NCI-H1105 (cell line): ENCODE measurements at places on chromosomes 11 and 22.

DNA sequence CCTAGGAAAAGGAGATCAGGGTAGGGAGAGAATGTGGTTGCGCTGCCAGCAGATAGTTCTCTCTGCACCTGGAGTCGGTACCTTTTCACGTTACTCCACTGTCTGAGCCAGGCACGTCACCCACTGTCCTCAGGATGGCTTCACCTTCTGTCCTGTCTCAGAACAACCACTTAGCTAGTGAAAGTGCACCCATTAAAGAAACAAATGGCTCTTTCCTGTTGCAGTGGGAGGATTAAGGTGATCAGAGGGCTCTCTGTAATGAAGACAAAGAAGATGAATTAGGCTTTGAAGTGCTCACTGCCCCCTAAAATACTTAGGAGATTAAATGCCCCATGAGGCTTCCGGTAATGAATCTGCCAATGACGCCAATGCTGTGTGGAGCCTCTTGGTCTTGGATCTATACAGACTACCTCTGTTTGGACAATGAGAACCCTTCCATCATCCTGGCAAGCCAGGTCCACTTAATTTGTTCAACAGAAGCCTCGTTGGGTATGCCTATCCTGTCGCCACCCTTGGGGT, 113.7 kb downstream of the INSC start:
- DNase-seq = no peak

GRCh38 chr22:35684270-35684700, 33.4 kb upstream of the APOL5 start:
- no peak for DNase-seq

DNA sequence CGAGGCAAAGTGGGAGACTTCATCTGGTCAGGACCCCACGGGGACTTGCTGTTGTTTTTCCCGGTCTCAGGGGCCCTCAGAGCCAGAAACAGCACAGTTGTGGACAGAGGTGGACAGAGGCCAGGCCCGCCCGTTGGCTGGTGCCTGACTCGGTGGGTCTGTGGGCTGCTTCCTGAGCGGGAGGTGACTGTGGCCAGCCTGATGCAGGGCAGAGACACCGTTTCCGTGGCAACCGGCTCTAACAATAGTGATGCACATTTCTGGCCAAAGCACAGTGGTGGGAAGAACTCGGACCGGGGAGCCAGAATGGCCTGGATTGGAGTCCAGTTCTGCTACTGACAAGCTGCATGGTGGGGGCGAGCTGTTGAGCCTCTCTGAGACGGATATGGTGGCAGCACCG, 58.7 kb upstream of the ATXN10 start:
- no peak for DNase-seq

DNA sequence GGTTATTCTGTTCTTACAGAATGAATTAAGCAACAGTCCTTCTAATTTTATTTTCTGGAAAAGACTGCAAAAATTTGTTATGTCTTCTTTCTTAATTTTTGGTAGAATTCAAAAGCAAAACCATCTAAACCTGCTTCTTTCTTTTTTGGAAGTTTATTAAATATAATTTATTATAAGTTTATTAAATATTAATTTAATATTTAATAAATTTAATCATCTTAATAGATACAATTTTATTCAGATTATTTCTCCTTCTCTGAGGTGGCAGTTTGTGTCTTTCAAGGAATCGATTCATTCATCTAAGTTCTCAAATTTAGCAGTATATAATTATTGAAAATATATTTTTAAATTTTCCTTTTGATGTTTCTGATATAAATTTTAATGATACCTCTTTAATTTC, 837.5 kb upstream of the LRRC4C start:
- DNase-seq = no peak

DNA sequence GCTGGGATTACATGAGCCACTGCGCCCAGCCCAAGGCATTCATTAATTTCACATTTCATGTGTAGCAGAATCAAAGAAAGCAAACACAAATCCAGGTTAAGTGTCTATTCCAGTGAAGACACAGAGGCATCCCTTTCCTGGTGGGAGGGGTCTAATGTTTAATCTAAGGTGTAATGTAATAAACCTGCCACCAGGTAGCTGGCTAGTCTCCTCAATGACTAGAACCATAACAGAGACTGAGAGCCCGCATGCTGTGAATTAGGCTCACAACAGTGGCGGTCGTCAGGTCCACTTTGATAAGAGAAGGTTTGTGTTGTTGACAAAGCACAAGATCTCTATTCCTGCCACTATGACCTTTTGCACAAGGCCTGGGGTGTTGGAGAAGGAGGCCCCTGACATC, 64.2 kb upstream of the ADA2 start:
- DNase-seq = no peak

- no peak for DNase-seq
Measured at GRCh38 chr11:69636512-69637197, 4.3 kb upstream of the CCND1 start.

- DNase-seq = peak; percentile 86
Measured at GRCh38 chr11:81995889-81996288, 737.8 kb downstream of the FAM181B start.

DNA sequence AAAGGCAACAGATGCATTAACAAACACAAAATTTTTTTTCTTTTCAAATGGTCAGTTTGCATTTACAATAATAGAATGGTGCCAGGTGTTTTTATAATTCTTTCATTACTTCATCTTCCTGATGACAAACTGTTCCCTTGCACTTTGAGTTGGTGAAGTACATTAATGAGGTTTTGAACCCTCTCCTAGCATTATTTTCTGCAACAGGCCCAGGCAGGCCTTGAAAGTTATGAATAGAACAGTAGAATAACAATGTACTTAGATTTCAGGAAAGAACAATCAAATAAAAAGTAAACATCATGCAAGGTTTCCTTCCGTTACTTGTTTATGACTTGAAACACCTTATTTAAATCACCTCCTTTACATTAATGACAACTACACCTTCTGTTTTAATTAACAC, 9.6 kb downstream of the BTG4 start:
- peak; percentile 14 for DNase-seq

GRCh38 chr11:13776134-13776815, 107.8 kb downstream of the FAR1 start:
- no peak for DNase-seq

DNA sequence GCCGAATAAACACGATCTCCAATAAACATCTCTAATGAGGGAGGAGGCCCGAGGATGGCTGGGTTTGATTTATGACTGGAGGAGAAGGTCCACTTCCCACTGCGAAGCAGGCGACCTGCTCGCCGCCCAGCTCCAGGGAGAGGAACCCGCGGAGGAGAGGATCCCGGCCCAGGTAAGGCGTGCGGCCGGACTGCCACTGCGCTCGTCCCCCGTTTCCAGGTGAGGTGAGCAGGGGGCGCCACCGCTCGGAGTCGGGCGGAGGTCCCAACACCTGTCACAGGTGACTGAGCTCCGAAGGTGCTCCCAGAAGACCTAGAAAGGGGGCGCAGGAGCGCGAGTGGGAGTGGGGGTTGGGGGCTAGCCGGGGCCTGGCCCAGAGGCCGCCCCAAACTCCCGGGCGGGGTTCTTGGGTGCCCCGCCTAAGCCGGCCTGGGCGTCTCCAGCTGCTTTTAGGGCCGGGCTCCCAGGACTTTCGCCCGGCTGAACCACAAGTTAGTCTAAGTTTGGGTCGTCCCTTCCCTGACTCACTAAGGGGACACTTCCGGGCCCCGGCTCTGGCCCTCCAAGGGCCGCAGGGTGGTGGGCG, 5.4 kb upstream of the PAX6 start:
- DNase-seq = no peak

- no peak for DNase-seq
Measured at GRCh38 chr22:46504584-46504983, 32.8 kb downstream of the CELSR1 start.

DNA sequence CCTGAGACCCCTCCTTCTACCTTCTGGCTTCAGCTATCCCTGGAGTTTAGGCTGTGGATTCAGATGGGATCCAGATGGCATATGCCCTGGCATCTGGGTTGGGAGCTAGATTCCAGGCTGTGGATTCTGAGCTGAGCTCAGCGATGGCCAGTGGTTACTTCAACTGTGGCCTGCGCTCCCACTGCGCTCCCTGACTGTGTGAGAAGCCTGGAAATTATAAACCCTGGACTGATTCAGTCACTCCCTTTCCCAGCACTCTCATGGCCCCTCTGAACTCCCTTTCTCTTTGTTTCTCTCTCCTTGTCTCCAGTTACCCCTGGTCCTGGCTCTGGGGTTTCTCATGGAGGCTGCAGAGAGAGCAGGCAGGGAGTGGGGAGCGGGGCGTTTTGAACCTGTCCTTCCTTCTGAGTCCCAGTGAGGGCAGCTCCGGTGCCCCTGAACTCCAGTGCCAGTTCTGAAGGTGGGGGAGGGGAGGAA, 4.8 kb downstream of the ARHGEF17 start:
- no peak for DNase-seq

- DNase-seq = no peak
Measured at GRCh38 chr11:69572861-69573260, 68.1 kb upstream of the CCND1 start.

DNA sequence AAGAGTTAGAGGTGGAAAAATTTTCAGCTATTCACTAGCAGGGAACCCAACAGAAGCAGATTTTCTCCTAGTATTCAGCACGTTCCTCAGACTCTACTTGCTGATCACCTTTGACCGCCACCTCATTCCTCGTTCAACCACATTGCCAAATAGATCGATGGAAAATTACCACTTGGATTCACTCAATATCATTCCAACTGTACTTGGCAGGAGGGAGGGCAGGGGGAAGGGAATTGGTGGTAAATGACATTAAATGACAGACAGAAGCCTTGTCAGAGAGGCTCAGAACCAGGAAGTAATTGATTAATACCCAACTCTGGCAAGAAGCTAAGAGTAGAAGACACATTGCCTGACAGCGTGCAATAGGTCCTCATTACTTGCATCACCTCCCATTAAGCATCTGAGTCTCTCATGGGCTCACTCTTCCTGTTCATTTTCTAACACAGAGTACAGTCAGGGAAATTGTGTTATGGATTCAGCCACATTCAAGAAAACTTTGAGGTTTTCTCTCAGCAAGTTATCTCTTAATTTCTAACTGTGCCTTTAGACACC, 240.5 kb upstream of the FAT3 start:
- no peak for DNase-seq

DNA sequence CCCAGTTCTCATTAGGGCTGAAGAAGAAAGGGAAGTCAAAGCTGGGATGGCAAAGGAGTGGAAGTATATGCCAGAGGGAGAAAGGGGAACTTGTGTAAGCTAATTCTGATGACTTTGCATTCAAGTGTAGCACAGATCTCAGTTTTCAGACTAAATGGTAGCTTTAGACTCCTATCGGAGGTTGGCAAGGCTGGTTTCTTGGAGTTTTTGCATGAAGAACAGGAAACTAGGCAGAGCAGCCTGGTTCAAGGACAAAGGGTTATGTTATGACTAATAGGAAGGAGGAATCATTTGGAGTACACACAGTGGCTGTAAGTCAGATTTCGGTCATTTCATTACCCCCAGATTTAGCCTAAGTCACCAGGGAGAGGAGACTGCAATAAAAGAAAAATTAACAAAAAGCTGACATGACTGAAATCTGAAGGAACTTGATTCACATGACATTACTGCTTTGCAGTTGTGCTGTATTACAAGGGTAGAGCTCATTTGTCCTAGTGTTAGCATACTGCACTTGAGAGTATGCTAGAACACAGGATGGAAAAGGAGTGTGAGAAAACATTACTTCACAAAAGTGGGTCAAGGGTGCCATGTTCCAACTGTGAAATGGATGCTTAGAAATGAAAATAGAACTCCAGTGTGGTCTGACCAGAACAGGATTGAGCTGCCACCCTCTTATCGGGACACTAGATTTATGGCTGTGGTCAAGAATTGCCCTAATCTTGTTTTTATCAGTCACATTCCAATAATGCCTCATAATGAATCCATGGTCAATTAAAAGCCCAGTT, 23.6 kb downstream of the ADM start:
- no peak for DNase-seq

DNA sequence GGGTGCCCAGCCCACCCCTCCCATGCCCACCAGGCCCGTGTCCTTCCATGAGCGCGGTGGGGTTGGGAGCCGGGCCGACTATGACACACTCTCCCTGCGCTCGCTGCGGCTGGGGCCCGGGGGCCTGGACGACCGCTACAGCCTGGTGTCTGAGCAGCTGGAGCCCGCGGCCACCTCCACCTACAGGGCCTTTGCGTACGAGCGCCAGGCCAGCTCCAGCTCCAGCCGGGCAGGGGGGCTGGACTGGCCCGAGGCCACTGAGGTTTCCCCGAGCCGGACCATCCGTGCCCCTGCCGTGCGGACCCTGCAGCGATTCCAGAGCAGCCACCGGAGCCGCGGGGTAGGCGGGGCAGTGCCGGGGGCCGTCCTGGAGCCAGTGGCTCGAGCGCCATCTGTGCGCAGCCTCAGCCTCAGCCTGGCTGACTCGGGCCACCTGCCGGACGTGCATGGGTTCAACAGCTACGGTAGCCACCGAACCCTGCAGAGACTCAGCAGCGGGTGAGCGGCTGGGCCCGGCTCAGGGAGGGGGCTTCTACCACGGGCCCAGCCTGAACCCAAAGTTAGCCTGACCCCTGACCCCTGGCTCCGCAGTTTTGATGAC, 3.0 kb downstream of the PKP3 start:
- DNase-seq = no peak

GRCh38 chr11:29989174-29989970, 27.5 kb downstream of the KCNA4 start:
- DNase-seq = no peak

DNA sequence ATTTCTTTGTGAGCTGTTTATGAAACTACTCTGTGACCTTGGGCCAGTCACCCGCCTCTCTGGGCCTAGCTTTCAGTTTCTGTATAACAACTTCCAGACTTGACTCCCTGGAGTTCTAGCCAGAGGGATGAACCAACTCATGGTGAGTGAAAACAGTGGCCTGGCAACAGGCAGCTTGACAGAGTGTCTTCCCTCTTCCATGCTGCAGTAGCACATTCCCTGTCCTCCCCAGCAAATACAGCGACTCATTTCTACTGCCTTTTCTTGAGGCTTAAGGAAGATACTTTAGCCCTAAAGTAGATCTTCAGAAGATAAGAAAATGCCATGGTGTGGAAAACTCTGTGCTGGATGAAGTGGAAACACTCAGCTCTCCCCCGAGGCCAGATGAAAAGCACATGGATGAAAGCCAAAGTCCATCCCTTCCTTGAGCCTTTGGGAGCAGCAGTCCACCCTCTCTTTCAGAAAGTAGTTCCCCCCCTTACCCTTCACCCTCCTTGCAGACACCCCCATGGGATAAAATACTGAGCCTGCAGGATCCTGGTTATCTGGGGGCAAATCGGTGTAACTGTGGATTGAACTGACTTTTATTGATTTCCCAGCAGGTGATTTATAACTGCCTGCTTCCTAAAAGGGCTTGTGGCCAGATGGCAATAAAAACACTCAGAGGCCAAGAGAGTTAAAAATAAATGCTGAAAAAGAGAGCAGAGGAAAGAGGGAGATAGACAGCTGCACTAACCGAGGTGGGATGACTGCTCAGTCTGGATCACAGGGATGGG, 24.1 kb downstream of the IRAG1 start:
- peak; percentile 32 for DNase-seq
